Metanephros (tissue), 2 donors: ENCODE measurements at places on chromosomes 3 and 15. TPM values are rescaled to one million over a fixed set of nuclear protein-coding genes. Genes with fewer than 3 reads are reported as not detected.

ALDH1A2 gene
- total RNA-seq = 157 TPM

CYP8B1 gene
- 0.35 TPM for total RNA-seq

NOX5 gene
- 0.23 TPM for total RNA-seq

SCAMP5 gene
- 14.1 TPM for total RNA-seq

ANKRD63 gene
- 0.58 TPM for total RNA-seq

GABRR3 gene
- not detected for total RNA-seq

MYL3 gene
- total RNA-seq = 23.5 TPM

CFAP100 gene
- 0.93 TPM for total RNA-seq

THBS1 gene
- total RNA-seq = 309 TPM

FSIP1 gene
- total RNA-seq = 1.2 TPM

WDR93 gene
- total RNA-seq = 1.6 TPM

TMC3 gene
- total RNA-seq = not detected

GRK7 gene
- total RNA-seq = not detected

RASL12 gene
- 12.6 TPM for total RNA-seq

TGM5 gene
- not detected for total RNA-seq

GP9 gene
- 3.8 TPM for total RNA-seq

CELF6 gene
- 2.4 TPM for total RNA-seq

GOLGA8O gene
- 0.29 TPM for total RNA-seq

ECT2 gene
- total RNA-seq = 19.0 TPM

C2CD4A gene
- total RNA-seq = 0.35 TPM

GOLGA8Q gene
- 1.3 TPM for total RNA-seq

LRRC15 gene
- 0.06 TPM for total RNA-seq

GOLGA6D gene
- not detected for total RNA-seq

GOLGA8H gene
- total RNA-seq = 0.88 TPM

HRG gene
- total RNA-seq = 0.88 TPM

CCDC80 gene
- total RNA-seq = 44.0 TPM

CLDN18 gene
- total RNA-seq = 0.29 TPM

MYO5C gene
- 21.8 TPM for total RNA-seq

QTRT2 gene
- 29.0 TPM for total RNA-seq

AMIGO3 gene
- 0.41 TPM for total RNA-seq

CP gene
- 0.64 TPM for total RNA-seq

TMEM44 gene
- total RNA-seq = 14.4 TPM

PLSCR2 gene
- 0.47 TPM for total RNA-seq

FANCD2OS gene
- total RNA-seq = not detected

ZPLD1 gene
- total RNA-seq = 0.12 TPM

GABPB1 gene
- total RNA-seq = 35.2 TPM

NAALADL2 gene
- 37.1 TPM for total RNA-seq

CLDN16 gene
- 73.5 TPM for total RNA-seq

CNTN3 gene
- 8.1 TPM for total RNA-seq

AGBL1 gene
- total RNA-seq = 9.9 TPM

CYP1A1 gene
- not detected for total RNA-seq

GPR62 gene
- 0.06 TPM for total RNA-seq

TMEM40 gene
- total RNA-seq = 1.5 TPM

CGNL1 gene
- 40.1 TPM for total RNA-seq

MINAR1 gene
- 1.1 TPM for total RNA-seq

GOLGA8M gene
- 3.7 TPM for total RNA-seq

RNF111 gene
- 39.3 TPM for total RNA-seq

NLGN1 gene
- total RNA-seq = 5.4 TPM
